ENCODE measurements at places on chromosomes 4 and X. TPM values are rescaled to one million over a fixed set of nuclear protein-coding genes. Genes with fewer than 3 reads are reported as not detected.

DNA sequence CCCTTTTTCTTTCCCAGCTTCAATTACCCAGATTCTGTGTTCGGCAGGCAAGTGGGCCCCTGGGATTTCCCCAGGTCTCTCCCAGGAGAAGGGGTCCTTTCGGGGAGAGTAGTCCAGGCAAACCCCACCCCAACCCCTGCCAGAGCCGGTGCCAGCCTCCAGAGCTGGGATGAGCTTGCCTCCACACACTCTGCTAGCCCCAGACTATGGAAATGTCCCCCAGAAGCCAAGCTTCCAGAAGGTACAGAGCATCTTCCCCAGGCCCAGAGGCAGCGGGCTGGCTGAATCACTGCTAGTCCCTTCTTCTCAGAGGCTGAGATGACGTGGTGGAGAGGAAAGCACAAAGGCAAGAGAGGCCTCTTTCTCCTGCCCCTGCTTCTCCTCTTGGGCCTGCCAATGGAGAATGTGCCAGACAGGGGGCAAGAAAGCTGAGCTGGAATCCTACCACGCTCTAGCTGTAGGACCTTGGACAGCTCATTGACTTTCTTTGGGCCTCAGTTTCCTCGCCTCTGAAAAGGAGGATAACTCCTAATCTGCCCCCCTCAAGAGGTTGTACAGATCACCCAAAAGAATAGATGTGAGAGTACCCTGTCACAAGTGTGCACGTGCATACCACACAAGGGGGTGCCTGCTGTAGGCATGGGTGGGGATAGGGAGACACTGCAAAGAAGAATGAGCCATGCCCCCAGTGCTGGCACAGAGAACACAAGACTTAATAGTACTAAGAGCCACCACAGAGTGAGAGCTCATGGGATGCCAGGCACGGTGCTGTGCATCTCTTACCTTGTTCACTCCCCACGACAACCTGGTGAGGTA, 2.1 kb downstream of the SASH3 start:
- peak; percentile 17 for DNase-seq

DNA sequence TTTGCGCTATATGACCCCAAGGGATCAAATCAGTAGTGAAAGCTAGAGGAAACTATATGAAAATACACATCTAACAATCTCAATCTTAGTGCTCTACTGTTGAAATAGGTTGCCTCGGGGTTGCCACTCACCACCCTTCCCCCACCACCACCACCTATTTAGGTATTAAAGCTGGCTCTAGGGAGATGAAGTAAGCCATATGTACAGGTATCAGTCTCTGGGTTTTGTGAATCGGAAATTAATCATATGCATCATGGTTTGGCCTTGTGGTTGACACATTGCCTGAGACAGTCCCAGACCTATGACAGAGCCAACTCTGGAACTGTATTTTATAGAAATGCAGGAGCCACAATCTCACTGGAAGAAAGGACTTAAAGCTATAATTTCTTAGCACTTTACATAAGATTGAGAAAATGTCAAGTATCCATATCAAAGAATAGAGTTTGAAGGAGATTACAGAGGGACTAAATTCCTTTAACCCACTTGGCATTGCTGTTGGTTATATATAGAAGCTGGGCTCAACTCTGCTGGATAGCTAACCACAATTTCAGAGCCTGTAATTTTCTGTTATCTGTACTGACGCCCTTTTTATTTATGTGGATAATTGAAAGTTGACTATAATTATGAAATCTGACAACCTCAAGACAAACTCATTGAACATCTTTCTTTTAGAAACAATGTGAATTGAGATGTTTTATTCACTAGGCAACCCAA, 26.7 kb upstream of the BMP2K start:
- no peak for DNase-seq

GRCh38 chr4:20323991-20324390, 72.3 kb downstream of the SLIT2 start:
- DNase-seq, result no peak

DNA sequence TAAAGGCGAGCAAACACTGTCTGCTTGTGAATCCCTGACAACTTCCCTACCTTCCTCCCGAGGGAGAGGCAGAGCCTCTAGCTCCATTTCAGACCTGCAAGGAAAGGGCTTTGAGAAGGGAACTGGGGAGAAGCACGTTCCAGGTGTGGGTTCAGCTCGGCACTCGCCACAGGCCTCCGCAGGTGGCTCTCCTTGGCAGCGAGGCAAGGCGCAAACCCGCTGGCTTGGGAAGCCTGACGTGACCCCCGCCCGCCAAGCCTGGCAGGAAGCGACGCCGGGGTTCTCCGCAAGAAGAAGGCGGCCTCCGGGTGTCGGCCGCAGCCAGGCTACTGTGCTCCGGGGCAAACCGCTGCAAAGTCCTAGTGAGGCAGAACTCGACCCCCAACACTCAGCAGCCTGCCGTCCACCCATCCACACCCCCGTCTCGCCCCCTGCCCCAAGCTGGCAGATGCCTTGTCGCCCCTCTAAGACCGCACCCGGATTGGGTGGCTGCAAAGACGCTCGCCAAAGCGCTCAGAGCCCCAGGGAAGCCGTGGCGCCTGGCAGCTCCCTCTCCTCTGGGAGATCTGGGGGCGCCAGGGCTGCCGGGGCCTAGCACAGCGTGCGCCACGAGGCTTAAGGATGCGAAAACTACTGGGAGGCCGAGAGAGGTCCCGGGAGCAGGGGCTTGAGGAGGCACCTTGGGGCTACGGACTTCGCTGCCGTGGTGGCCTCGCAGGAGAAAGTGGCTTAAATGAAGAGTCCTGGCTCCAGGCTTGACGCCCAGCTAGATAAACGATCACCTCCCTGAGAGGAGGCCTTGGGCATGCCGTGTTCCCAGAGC, 21.8 kb downstream of the NKX3-2 start:
- DNase-seq, result no peak

SLC7A11 gene
- total RNA-seq, result 0.52 TPM

- DNase-seq, result no peak
Measured at GRCh38 chr4:132276185-132276584, 872.9 kb upstream of the PCDH10 start.
